ENCODE measurements at places on chromosomes 12 and 14.

- H3K27me3 ChIP-seq: no peaks in the 10 kb centered on the region
- no peak overlapping the region for H3K27ac ChIP-seq
- no peaks in the 10 kb centered on the region for H3K36me3 ChIP-seq
- H3K4me1 ChIP-seq: no peaks in the 10 kb centered on the region
- H3K4me3 ChIP-seq: no peak overlapping the region
- no peak for DNase-seq
Observed at GRCh38 chr12:52740584-52740983, 36.6 kb downstream of the KRT76 start.

DNA sequence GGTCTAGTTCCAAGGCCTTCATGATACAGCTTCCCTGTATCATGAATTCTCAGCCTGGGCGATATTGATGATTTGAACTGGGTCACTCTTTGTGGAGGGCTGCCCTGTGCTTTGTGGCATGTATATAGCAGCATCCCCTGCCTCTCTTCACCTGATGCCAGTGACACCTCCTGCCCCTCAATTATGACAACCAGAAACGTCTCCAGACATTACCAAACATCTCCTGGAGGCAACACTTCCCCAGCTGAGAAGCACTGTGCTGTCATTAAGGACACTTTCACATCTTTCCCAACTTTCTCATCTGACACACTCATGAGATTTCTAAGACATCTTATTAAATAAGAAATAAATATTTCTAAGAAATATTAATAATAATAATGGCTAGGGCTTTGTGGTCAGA is 315.3 kb downstream of the BCL11B start:
- H3K4me3 ChIP-seq: no peak overlapping the region
- no peak for DNase-seq
- peaks cover 48% of the 10 kb centered on the region for H3K27me3 ChIP-seq
- no peaks in the 10 kb centered on the region for H3K4me1 ChIP-seq
- H3K27ac ChIP-seq: no peak overlapping the region

DNA sequence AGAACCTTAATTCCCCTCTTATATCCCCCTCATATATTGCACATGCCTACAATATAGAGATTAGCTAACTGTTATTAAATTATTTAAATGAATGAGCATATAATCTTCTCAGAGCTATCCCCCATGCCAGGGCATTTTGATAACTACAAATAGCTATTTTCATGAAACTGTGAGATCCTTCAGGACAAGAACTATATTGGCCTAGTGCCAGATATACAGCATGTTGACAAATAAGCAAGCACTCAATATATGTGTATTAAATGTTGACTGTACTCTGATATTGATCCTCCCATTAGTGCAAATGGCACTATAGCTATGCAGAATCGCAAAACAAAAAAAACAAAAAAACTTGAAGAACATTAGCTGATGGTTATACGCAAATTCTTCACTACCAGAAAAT is 134.1 kb upstream of the OTX2 start:
- H3K27ac ChIP-seq: no peak overlapping the region
- no peak overlapping the region for H3K4me3 ChIP-seq
- no peak for DNase-seq
- H3K36me3 ChIP-seq: no peaks in the 10 kb centered on the region
- H3K4me1 ChIP-seq: no peaks in the 10 kb centered on the region

- H3K4me3 ChIP-seq: no peak overlapping the region
- H3K27me3 ChIP-seq: no peaks in the 10 kb centered on the region
- H3K36me3 ChIP-seq: no peaks in the 10 kb centered on the region
- H3K27ac ChIP-seq: no peak overlapping the region
- peaks cover 2% of the 10 kb centered on the region for H3K4me1 ChIP-seq
- DNase-seq: no peak
Observed at GRCh38 chr14:61644834-61645233, 50.5 kb upstream of the HIF1A start.

GRCh38 chr12:116138364-116138763 is 139.1 kb downstream of the MED13L start:
- H3K36me3 ChIP-seq: no peaks in the 10 kb centered on the region
- peak overlapping the region; percentile 58 for H3K27ac ChIP-seq
- peak; percentile 83 for DNase-seq
- H3K27me3 ChIP-seq: no peaks in the 10 kb centered on the region
- no peak overlapping the region for H3K4me3 ChIP-seq
